Hippocampal formation (tissue), 2 donors: ENCODE measurements at places on chromosomes 3 and 15.

DNA sequence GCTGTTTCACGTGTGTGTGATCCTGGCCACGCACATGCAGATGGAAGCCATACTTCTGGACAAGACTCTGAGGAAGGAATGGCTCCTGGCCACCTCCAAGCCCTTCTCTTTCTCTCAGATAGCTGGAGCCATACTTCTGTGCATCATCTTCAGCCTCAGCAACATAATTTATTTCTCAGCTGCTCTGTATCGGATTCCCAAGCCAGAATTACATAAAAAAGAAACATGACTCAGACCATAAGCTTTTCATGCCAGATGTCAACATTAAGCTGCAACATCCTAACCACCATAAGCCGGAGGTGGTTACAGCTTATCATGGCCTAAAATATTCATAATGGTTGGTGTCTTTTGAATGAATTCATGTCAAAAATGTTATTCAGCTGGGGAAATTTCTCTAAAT is 10.6 kb upstream of the KIF23 start:
- no peak for DNase-seq

GRCh38 chr3:38318766-38319671 is 27.6 kb upstream of the XYLB start:
- DNase-seq = no peak

DNA sequence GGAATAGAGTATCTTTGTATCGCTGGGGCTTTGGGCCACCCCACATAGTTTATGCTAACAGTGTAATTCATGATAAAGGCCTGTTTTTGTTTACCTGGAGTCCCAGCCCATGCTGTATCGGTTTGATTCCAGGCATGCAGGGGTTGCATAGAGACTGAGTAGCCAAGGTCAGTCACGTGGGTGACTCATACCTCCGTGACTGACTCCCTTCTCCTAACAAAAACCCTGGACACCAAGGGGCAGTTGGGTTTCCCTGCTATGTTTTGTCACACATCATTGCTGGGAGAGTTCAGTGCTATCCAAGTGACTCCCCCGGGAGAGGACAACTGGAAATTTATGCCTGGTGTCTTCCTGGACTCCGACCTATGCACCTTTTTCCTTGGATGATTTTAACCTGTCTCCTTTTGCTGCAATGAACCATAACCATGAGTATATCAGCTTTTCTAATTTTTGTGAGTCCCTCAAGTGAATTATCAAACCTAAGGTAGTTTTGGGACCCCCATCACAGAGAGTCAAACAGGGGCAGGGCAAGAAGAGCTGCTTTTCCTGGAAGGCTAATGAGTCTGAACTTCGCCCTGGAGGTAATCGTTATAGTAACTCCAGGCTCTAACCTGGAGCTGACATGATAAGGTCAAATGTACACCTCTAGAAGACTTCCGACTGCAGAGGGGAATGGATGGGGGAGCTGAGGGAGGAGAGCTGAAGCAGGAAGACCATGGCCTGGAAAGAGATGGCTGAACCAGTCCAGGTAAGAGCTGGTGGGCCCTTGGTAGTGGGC is 57.0 kb downstream of the SRGAP3 start:
- DNase-seq = no peak

- no peak for DNase-seq
Measured at GRCh38 chr15:49242820-49243219, 72.8 kb downstream of the GALK2 start.

DNA sequence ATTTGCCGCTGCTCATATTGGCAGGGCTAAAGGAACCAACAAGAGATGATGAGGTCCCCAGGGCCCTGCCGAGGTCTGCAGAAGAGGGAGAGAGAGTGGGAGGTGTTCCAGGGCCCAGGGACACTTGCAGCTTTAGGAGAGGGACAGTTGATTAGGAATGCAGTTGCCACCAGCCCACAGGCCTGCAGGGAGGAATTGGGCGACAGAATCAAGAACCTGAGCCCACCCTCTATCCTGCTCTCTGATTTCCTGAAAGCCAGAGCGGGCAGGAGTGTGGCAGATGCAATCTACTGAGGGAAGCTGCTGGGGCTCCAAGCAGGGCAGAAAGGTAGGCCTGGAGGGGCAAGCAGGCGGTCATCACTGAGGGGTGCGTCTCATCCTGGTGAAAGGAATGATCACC is 12.1 kb upstream of the PRR23E start:
- DNase-seq = no peak

- no peak for DNase-seq
Measured at GRCh38 chr3:42999212-42999611, 20.1 kb downstream of the GASK1A start.

- no peak for DNase-seq
Measured at GRCh38 chr3:46091741-46092701, 64.7 kb upstream of the XCR1 start.

- no peak for DNase-seq
Measured at GRCh38 chr15:86316726-86317383, 237.2 kb downstream of the AGBL1 start.

DNA sequence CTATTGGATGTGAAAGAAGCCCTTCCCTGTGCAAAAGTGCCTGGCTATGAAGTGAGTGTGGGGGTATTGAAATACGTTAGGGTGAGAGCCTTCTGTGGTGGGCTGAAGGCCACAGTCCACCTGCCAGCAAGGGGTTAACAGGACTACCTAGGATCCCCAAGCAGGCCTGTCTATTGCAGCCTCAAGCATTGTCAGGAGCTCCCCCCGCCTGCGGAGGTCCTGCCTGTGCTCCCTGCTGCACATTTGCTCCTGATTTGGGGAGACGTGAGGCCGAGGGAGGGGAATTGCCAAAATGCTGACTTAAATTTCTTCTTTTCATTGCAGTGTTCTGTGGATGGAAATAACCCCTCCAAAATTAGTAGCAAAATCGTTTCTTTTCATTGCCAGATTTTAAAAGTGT is 56.2 kb downstream of the GABRG3 start:
- no peak for DNase-seq

DNA sequence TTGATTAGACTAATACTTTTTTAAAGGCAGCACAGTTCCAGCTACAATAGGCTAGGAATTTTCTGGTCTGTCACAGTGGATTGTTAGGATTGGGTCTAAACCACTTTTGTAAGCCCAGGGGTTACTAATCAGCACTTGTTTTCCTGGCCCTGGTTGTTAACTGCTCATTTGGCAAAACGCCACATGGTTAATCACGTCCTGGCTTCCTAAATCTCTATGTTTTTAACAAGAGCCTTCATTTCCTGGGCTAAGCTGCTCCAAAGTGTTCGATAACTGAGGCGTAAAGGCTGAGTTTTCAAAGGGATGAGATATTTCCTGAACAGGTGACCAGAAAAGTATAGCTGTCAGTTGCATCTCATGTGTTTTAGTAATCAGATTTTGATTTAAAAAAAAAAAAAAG is 38.9 kb upstream of the CLRN1 start:
- DNase-seq = no peak

DNA sequence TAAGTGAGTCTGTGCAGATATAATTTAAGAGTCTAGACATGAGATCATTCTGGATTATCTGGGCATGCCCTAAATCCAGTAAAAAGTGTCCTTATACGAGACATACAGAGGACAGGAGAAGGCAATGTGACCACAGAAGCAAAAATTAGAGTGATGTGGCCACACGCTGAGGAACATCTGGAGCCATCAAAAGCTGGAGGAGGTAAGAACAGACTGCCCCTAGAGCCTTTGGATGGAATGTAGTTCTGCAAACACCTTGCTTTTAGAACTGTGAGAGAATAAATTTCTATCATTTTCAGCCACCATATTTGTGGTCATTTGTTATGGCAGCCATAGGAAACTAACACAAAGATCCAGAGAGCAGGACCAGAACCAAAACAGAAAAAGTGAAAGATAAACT is 41.0 kb downstream of the CD200 start:
- no peak for DNase-seq

DNA sequence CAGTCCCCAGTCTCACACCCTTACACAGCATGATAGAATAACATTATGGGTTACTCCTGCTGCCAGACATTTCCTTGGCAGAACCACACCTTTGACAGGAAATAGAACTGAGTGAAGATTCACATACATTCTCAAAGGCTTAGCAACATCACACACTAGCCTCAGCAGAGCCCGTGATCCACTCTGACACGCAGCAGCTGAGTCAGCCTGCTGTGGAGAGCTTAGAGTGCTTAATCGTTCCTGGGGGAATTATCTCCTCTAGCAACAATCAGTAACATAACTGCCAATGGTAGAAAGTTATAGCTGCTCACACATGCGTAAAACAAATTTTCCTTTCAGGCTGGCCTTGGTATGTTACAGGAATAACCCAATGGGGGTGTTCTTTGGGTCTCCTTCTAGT is 382.1 kb downstream of the GAP43 start:
- no peak for DNase-seq

DNA sequence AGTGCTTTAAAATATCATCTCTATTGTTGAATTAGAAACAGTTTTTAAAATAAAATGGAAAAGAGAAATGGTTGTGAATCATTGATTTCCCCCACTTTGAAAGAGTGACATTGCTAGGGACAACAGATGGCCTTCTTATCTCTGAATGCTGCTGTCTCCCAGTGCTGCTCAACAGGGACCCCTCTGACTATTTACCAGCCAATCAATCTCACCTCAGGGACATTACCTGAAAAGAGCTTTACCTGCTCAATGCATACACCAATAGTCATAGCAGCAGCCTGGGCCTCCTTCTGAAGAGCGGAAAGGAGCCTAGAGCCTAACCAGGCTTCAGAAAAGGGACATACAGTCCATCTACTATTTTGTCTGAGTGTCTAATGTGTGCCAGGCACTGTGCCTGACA is 162.8 kb downstream of the CGGBP1 start:
- DNase-seq = no peak

GRCh38 chr3:148990236-148990635 is 1.1 kb upstream of the GYG1 start:
- DNase-seq = no peak

GRCh38 chr3:178736300-178736699 is 200.1 kb downstream of the KCNMB2 start:
- no peak for DNase-seq

DNA sequence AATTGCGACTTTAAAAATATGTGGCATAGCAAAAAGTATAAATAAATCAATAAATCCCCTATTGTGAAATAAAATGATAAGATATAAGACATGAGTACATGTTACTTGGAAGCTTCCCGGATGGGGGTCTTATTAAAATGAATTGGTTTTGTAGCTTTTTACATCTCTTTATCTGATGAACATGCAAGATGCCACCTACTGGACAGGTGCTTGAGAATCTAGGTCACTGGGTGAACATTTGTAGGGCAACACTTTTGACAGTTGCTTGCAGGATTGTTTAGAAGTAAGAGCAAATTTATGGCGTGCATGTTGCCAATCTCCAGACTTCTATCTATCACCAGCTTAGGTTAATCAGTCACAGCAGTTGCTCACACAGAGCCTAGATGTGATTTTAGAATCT is 362.7 kb upstream of the SUCLG2 start:
- DNase-seq = no peak

- no peak for DNase-seq
Measured at GRCh38 chr3:157131861-157132260, 28.1 kb downstream of the CCNL1 start.

DNA sequence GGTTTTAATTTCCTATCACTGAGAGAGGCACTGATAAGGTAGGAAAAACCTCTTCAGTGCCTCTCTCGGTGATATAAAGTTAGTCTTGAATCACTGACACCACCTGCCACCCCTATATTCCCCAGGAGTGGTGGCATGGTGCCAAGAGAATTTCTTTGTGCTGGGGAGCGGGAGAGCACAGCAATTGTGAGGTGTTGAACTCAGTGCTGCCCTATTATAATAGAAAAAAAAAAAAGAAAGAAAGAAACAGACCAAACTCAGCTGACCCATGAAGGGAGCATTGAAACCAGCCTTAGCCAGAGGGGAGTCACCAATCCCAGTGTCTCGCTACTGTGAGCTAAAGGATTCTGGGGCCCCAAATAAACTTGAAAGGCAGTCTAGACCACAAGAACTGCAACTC is 201.4 kb upstream of the STT3B start:
- no peak for DNase-seq

DNA sequence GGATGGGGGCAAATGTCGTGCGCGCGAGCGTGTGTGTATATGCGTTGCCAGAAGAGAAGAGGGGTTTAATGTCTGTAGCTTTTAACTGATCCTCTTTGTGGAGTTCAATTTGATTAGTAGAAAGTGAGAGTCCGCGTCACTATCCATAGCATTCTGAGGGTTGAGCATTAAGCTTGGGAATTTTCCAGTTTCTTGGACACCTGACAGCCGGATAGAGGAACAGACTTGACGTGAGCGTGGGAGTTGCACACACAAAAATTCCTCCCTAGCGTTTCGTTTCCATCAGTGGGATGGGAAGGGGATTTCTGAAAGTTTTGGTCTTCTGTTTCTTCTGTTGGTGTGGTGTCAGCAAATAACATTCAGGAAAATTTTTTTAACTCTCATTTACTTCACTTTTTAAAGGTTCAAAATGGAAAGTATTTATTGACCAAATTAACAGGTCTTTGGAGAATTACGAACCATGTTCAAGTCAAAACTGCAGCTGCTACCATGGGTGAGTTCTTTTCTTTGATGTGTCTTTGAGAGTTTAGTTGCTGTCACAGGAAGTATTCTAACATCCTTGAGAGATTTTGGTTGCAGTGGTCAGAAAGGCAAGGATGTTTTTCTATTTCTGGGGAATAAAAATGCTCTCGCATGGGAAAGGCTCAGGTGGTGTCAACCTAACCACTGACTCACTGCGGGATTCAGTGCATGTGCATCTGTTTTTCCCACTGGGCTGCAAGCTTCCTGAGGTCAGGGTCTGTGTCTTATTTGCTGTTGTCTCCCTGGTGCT is 841 bp downstream of the POGLUT1 start:
- DNase-seq = no peak

DNA sequence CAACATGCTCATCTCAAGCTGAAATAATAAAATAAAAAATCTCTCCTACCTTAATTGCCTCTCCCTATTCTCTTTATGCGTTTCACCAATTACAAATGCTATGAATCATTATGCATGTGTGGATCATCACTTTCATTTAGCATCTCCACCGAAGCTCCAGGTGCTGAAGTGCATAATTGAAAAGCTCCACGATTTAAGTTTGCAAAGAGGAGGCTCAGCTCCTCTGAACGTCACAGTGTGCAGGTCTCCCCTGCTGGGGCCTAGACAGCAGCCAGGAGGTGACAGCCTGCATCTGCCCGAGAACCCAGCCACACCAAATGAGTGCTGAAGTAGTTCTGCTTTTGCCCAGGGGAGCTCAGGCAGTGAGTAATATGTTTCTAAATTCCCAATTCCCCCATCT is 60.5 kb upstream of the GLCE start:
- no peak for DNase-seq
